ENCODE measurements at places on chromosomes 13 and 19. TPM values are rescaled to one million over a fixed set of nuclear protein-coding genes. Genes with fewer than 3 reads are reported as not detected.

DNA sequence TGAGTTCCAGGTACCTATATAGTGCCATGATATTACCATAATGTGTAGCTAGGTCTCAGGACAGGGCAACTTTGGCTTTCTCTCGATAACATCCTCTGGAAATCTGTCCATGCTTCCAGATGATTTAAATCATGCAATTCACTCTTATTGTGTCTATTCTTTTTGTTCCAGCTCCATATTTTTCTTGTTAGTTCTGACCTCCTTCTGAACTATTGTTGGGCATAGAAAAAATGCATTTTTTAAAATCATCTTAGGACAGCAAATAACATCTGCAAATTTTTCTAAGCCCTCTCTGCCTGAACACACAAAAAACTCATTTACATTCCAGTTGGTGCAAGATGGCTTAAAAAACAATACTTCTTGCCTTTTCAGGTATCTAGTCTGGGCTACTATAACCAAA, 1561.0 kb upstream of the MIR17HG start:
- DNase-seq: no peak

- DNase-seq: no peak
These were observed 12.3 kb upstream of the CYSLTR2 start for GRCh38 chr13:48641404-48641803.

DNA sequence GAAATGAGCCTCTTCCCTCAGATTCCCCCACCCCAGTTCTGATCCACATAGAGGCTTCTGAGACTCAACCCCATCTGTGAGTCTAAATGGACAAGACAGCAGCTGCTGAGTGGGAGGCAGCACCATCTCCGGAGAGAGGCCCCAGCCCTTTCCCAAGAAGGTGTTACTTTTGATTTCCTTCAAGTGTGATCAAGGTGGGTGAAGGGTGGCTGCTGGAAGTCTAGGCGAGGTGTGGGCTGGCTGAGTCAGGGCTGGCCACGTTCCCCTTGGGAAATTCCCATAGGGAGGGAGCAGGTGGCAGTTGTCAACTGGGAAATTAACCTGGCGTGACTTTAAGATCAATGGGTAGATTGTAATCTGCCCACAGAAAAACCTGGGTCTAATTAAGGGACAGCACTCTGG, 148.0 kb downstream of the FOXO1 start:
- no peak for DNase-seq

DNA sequence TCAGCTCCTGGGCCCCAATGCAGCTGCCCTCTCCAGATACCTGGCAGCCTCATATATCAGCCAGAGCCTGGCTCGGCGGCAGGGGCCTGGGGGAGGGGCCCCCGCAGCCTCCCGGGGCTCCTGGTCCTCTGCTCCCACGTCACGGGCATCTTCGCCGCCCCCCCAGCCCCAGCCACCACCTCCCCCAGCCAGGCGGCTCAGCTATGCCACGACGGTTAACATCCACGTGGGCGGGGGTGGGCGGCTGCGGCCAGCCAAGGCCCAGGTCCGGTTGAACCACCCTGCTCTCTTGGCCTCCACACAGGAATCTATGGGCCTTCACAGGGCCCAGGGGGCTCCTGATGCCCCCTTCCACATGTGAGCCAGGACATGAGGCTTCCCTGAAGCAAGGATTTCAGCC, 10.8 kb downstream of the RPS16 start:
- no peak for DNase-seq

- peak; percentile 76 for DNase-seq
These were observed 12.1 kb upstream of the CEACAM8 start for GRCh38 chr19:42606660-42607351.

DNA sequence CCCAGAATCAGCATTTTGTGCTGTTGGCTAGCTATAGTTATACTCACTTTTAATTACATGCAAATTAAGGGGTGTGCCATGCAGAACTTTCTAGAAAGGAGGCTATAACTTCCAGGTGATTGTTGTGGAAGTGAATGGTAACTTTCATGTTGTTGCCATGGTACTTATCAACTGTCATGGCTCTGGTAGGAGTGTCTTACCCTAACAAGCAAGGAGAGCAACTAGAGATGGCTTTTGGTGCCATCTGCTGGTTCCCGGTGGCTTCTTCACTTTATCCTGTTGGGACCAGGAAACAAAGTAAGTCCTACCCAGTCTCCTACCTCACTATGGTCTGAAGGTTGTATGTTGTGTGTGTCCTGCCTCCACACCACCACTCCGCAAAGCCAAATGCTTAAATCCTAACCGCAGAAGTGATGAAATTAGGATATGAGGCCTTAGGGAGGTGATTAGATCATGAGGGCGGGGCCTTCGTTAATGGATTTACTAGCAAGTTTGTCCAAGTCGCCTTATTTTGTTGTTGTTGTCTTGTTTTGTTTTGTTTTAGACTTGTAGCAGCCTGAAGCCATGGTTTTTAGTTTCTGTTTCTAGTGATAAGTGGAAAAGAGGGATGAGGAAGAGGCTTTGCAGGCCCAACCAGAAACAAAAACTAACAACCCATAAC, 22.6 kb downstream of the FBXL12 start:
- DNase-seq: peak; percentile 86

- DNase-seq: no peak
These were observed 5.4 kb upstream of the ICAM3 start for GRCh38 chr19:10344780-10345179.

GRCh38 chr13:66347486-66348117, 882.5 kb downstream of the PCDH9 start:
- no peak for DNase-seq

- no peak for DNase-seq
These were observed 22.6 kb upstream of the SLAIN1 start for GRCh38 chr13:77674852-77675251.

DNA sequence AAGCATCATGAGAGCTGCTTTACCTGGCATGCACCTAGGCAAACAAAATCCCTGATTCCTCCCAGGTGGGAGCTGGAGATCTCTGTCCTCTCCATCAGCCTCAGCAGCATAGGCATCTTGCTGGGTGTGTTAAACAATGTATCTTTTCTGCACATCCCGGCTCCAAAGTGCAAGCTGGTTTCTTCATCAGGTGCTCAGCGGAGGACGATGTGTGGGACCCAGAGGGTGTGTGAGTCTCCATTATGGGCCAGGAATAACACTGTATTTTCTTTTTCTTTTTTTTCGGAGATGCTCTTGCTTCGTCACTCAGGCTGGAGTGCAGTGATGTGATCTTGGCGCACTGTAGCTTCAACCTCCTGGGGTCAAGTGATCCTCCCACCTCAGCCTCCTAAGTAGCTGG, 9.9 kb downstream of the CNFN start:
- no peak for DNase-seq

- DNase-seq: peak; percentile 52
These were observed 24.1 kb upstream of the UBAC2 start for GRCh38 chr13:99176309-99177276.

- DNase-seq: no peak
These were observed 10.6 kb downstream of the PLPP2 start for GRCh38 chr19:280541-281009.

- no peak for DNase-seq
These were observed 65.4 kb downstream of the TUBGCP3 start for GRCh38 chr13:112522578-112522977.

GRCh38 chr13:97583907-97584497, 150.0 kb downstream of the RAP2A start:
- DNase-seq: no peak

DNA sequence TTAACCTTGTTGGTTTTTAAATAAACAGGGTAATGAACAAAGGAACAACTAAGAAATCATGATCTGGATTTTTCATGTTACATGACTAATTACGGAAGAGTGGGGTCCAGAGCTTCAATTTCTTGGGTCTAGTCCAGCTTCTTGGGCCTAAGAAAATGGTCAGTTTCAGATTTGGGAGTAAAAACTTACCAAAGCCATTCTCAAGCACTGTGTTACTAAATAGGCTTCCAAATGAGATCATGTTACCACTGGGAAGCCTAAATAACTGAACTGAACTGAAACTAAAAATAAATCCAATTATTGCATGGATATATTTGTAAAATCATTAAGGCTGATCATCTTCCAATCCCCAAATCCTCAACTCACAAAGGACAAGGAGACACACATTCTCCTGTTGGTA, 13.9 kb downstream of the TBC1D4 start:
- no peak for DNase-seq

- no peak for DNase-seq
These were observed 988 bp upstream of the CCDC169 start for GRCh38 chr13:36298535-36299068.

- DNase-seq: no peak
These were observed 5.4 kb downstream of the SMAD9 start for GRCh38 chr13:36914648-36915047.

DNA sequence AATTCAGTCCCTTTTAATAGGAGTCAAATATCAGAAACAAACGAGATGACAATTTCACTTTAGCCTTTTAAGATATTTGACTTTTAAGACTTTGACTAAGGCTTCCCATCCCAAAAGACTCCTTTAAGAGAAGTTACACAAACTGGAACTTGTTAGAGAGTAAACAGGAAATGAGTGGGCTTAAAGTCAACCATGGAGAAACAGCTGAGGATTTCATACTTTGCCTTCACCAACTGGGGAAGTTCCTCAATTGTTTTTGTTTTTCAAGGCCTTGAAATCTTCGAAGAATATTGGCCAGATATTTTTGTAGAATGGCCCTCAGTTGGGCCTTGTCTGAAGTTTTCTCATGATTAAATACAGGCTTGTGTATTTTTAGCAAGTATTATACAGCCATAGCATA, 227.3 kb downstream of the POU4F1 start:
- DNase-seq: no peak

- DNase-seq: peak; percentile 72
These were observed 811 bp downstream of the ARMC6 start for GRCh38 chr19:19034204-19034624.

Gene GRIK5
- total RNA-seq: 1.0 TPM

Gene TMED1
- 16.9 TPM for total RNA-seq

Gene RAB20
- 37.1 TPM for total RNA-seq

Gene INSR
- 84.9 TPM for total RNA-seq

Gene RGS9BP
- 0.11 TPM for total RNA-seq
